Smooth muscle cell of the coronary artery (primary cell): ENCODE measurements at places on chromosomes 3 and 15. TPM values are rescaled to one million over a fixed set of nuclear protein-coding genes. Genes with fewer than 3 reads are reported as not detected.

The MAPKAPK3 gene
- total RNA-seq, result 26.1 and 27.1 TPM in 2 replicates

The AADAC gene
- total RNA-seq, result 0.68 and 1.8 TPM in 2 replicates

The SNX22 gene
- total RNA-seq, result 0.23 and 0.47 TPM in 2 replicates

The P2RY14 gene
- total RNA-seq, result not detected in 2 replicates

The LDHAL6B gene
- not detected in 2 replicates for total RNA-seq

The FAM81A gene
- total RNA-seq, result 0.35 TPM in 1 of 2 replicates, not detected in the other
